ENCODE measurements at places on chromosomes 11 and 22.

GRCh38 chr11:70353329-70353728, 45.0 kb upstream of the CTTN start:
- no peak for DNase-seq

GRCh38 chr11:86695373-86695772, 23.0 kb upstream of the ME3 start:
- no peak for DNase-seq

GRCh38 chr11:19162951-19163505, 38.8 kb downstream of the CSRP3 start:
- no peak for DNase-seq

GRCh38 chr11:46693597-46694012, 6.8 kb downstream of the ARHGAP1 start:
- DNase-seq = no peak

GRCh38 chr11:71163371-71163770, 89.0 kb downstream of the SHANK2 start:
- no peak for DNase-seq

GRCh38 chr11:116600930-116601329, 171.9 kb downstream of the BUD13 start:
- no peak for DNase-seq

DNA sequence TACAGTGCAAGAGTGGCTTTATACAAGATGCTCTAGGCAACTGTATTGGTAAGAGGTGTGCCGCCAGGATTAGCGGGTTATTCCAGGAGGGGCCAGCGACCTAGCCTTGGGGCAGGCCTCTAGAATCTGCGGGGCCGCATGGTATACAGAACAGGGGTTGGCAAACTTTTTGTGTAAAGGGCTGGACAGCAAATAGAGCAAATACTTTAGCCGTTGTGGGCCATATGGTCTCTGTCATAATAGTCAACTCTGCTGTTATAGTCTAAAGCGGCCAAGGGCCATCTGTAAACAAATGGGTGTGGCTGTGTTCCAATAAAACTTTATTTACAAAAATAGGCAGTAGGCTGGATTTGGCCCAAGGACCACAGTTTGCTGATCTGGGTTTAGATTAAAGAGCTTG, 32.6 kb downstream of the FBLN1 start:
- no peak for DNase-seq

GRCh38 chr11:93783765-93784144, 327 bp upstream of the MED17 start:
- no peak for DNase-seq

DNA sequence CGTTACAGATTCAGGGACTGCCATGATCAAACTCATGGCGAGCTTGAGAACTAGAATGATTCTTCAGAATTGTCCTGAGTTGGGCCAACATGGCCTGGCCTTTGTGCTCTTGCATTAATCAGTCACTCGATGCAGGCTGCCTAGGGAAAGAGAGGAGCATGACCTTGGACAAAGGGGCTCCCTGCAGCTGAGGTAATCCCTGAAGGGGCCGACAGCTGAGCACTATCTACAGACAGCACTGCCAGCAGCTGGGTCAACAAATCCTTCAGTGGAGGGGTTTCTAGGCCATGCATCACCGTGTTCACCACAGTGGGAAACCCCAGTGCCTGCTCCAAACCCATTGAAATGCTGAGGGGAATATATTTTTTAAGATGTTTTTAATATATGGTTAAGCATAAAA, 159.5 kb upstream of the POU2AF2 start:
- no peak for DNase-seq

- DNase-seq = no peak
These were observed 31.7 kb upstream of the ABCC8 start for GRCh38 chr11:17508306-17508705.

DNA sequence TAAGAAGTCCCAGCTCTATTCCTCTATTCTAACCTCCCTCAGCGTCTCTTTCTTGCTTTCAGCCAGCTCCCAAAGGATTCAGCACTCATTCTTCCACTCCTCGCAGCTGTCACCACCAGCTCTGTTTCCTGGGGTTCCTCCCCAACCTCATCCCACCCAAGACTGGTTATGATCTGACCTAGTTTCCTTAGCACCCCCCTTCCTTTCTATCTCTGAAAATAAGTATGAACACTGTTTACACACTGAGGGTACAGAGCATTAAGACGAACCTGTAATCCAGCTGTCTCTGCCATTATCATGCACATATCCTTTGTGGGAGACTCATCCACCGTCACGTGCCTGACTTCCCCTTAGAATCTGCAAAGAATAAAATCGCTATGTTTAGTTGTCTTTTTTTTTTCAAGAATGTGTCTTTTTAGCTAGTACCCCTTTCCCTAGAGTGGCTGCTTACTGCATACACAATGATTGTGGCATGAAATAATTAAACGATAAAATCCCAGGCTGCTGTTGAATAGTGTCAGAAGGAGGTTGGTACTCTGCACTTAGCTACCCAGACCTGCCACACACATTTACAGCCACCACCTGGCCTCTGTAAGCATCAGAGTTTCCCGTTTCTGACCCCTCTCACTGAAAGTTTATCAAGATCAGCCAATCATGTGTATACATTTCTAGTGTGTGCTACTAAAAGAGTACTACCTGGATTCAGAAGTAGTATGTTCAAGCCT, 26.9 kb upstream of the CSTF3 start:
- DNase-seq = no peak

- DNase-seq = no peak
These were observed 6.1 kb upstream of the PDGFB start for GRCh38 chr22:39250838-39251237.

- no peak for DNase-seq
These were observed 42.3 kb upstream of the RDX start for GRCh38 chr11:110338684-110339083.

DNA sequence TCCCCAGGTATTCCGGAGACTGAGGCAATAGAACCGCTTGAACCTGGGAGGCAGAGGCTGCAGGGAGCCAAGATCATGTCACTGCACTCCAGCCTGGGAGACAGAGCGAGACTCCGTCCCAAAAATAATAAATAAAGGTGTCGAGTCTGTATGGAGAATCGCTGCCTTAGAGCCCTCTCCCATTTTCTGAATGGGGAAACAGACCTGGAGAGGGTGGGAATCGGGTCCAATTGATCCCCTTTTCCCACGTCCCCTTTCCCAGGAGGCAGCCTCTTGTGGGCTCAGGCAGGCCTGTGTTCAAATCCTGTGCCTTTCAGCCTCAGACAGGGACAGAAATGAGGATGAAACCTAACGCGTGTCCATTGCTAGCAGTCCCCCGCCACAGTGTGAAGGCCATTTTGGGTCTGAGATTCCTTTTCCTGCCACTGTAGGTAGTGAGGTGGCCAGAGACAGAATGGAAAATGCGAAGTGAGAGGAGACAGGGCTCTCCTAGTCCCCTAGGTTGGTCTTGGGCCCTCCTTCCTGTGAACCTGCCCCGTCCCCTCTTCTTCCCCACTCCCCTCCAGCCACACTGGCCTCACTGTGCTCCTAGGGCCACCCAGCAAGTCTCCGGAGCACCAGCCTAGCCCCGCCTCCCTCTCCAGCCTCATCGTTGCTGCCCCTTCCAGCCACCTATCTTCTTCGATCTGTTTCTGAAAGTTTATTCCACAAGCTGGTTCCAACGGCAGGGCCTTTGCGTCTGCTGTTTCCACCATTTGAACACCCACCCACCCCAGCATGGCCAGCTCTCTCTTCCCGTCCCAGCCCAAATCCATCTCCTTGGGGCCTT, 2.7 kb upstream of the POLDIP3 start:
- DNase-seq = no peak

- no peak for DNase-seq
These were observed 4.2 kb upstream of the HINFP start for GRCh38 chr11:119117004-119117706.

DNA sequence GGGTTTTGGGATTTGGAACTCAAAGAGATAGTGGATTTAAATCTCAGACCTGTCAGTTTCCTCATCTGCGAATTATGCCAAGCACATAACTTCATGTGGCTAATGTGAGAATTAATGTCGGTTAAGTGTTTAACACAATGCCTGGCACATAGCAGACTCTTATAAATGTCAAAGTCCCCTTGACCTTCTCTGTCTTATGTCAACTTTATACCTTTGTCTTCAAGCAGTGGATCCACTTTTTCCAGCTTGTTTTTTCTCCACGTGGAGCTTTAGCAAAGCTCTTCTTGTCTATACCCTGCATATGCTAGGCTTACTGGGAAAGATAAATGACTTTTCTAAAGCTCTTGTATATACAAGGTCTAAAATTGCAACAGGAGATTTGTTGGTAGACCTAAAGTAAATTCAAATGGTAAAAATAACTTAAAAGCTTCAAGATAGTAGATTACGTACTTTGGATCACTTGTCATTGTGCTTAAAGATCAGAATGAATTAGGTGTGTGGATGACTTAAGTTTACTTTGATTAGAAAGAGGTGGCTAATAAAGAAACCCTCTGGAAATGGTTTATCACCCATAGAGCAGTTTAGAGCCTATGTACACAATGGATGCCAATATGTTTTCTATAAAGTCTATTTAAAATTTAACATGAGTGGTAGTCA, 318.3 kb upstream of the SORL1-AS1 start:
- DNase-seq = no peak

- DNase-seq = no peak
These were observed 80.9 kb downstream of the INSC start for GRCh38 chr11:15195454-15196200.

All from left kidney (tissue), 8 donors.